ENCODE measurements at places on chromosomes 2 and 18.

DNA sequence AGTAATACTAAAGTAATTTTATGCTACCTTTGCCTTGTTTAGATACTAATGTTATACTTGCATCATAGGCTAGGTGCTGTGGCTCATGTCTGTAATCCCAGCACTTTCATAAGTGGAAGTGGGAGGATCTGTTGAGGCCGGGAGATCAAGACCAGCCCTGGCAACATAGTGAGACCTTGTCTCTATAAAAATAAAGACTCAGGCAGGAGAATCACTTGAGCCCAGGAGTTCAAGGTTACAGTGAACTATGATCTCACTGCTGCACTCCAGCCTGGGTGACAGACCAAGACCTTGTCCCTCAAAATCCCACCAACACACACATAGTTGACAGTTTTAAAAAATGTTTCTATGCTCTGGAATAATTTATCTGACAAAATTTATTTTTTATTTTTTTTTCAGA is 6.9 kb upstream of the DNAJC27 start:
- DNase-seq = no peak

DNA sequence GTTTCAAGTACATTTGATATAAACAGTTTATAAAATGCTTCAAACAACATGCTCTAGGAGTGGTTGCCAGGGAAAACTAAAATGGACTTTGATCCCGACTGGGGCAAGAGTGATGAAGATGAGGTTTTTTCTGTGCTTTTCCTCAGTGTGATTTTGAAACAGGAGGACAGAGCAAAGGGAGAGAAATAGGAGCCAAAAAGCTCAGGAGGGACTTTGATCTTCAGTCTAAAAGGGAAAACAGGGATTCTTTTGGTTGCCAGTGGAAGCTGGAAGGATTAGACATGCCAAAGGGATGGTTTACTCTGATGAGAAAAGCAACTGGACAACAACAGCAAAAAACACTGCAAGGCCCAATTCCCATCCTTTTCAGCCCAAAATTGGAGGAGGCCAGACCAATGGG is 95.5 kb downstream of the LTBP1 start:
- DNase-seq = no peak

GRCh38 chr2:234291765-234292204 is 205.1 kb downstream of the ARL4C start:
- no peak for DNase-seq

DNA sequence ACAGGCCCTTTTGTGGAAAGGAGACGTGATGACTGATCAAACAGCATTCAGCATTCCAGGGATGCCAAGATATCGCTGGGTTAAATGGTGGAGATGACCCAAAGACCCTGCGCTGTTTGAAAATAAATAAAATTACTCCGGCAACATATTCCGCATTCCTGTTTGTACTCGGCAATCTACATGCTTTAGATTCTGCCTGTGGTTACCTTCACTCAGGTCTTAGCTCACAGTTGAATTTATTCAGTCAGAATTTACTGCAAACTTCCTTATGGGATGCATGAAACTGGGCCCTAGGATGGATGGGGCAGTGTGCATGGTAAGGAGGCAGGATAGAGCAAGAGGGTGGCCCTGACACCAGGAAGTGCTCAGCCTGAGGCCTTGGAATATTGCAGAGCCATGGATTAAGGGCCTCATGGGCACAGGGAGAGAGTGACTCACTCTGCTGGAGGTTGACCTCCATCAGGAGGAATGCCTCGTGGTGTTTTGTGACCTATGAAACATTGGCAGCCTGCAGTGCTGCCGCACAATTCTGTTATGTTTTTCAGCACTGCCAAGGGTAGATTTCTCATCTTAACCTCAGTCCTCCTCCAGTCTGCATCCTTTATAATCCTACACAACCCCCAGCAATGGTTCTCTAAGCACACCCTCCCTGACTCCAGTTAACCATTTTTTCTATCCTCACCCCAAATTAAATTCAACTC is 321.4 kb downstream of the IRS1 start:
- DNase-seq = peak; percentile 77

- DNase-seq = no peak
Observed at GRCh38 chr2:60453301-60453700, 100.2 kb downstream of the BCL11A start.

DNA sequence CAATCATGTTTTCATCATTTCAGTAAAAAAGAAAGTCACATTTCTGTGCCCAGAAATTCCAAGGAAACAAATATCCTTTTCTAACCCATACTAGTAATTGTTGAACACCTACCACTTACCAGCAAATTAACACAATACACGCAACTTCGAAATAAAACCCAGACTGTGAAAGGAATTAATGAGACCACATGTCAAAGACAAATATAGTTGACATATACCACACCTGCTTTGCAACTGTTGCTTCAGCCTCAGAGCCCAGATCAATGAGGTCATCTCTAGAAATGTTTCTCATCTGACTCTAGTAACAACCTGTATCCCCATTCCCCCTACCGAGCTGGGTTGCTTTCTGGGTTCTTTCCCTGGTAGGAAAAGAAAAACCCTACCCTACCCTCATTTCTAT is 52.6 kb downstream of the TRIP12 start:
- no peak for DNase-seq

GRCh38 chr2:239387811-239388210 is 13.0 kb downstream of the HDAC4 start:
- DNase-seq = no peak

GRCh38 chr2:37283207-37283606 is 41.4 kb downstream of the PRKD3 start:
- DNase-seq = peak; percentile 54

DNA sequence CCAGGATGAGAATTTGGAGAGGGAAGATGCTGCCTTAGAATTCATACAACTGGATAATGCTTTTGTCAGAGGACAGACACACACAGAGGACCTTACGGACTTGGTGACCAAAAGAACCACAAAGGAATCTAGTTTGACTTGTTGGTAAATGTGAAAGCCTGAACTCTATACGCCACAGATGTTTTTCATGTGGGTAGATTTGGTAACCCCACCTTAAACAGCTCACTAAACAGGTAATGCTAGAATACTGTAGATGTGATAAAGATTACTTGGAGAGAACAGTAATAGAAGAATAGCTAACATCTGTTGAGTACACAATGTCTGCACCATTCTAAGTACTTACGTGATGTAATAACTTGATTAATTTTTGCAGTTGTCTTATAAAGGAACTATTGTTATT is 24.1 kb downstream of the ANXA4 start:
- no peak for DNase-seq

DNA sequence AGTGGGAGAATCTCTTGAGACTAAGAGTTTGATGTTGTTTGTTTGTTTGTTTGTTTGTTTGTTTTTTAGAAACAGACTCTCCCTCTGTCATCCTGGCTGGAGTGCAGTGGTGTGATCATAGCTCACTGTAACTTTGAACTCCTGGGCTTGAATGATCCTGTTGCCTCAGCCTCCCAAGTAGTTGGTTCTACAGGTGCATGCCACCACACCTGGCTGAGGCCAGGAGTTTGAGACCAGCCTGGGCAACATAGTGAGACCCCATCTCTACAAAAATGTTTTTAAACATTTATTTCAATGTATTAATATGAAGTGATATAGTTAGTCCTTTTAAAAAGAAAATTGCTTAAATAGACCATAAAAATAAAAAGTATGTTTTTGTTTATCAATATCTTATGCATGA is 35.6 kb downstream of the MAP3K19 start:
- no peak for DNase-seq

- DNase-seq = no peak
Observed at GRCh38 chr18:24757134-24757533, 296.7 kb downstream of the HRH4 start.

DNA sequence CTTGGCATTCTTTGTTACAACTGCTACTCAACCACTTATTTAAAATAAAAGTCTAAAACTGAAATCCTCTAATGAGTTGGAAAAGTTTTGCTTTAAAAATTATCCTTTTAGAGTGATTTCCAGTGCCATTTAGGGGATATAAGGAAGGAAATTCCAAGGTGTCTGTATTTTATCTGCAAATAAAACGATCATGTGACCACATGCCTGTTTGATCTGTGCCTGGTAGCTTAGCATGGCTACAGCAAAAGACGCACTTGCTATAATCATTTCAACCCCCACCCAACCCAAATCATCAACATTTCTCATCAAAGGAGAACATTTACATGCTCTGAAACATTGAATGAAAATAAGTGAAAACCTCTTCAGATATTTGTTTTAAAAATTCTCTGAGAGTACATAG is 615.1 kb downstream of the IRS1 start:
- DNase-seq = no peak

GRCh38 chr2:159551806-159552205 is 64.5 kb downstream of the BAZ2B start:
- DNase-seq = no peak

DNA sequence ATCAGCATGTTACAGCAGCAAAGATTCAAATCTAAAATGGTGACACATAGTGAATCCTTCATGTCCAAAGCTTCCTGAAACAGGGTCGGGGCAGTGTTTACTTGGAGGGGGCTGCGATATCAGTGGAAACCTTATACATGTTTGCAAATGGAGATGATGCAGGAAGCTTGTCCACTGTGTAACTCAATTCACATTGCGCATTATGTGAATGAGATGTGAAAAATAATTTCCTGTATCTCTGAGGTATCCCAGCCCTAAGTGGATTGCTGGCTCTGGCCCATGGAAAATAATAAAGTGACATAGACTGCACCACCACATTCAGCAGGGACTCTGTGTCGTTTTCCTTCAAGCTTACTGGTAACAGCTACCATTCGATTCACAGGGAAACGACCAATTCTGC is 505.5 kb downstream of the GALR1 start:
- DNase-seq = no peak

GRCh38 chr2:201257381-201257955 is 2.9 kb upstream of the CASP8 start:
- no peak for DNase-seq

- DNase-seq = no peak
Observed at GRCh38 chr2:197894751-197895274, 90.4 kb downstream of the PLCL1 start.

GRCh38 chr2:63057249-63058143 is 6.9 kb downstream of the OTX1 start:
- no peak for DNase-seq

- DNase-seq = no peak
Observed at GRCh38 chr2:118340103-118340502, 251.8 kb downstream of the INSIG2 start.

DNA sequence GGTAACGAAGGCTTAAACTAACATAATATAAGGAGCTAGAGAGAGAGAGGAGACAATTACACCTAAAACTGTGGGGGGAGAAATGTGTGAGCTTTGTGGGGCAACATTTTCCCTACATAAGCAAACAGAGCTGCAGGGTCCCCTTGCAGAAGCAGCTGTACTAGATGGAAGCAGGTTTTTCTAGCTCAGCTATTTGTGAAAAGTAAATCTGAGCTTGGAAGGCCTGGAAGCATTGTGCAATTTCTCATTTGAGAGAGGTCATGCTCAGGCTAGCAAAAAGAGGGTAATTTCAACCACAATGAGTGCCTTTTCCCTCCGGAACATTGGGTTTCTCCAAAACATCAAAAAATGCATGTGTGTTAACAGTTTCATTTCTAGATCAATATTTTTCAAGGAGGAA is 130.0 kb downstream of the ARL4C start:
- DNase-seq = no peak

GRCh38 chr2:9883897-9884296 is 40.6 kb downstream of the TAF1B start:
- no peak for DNase-seq

DNA sequence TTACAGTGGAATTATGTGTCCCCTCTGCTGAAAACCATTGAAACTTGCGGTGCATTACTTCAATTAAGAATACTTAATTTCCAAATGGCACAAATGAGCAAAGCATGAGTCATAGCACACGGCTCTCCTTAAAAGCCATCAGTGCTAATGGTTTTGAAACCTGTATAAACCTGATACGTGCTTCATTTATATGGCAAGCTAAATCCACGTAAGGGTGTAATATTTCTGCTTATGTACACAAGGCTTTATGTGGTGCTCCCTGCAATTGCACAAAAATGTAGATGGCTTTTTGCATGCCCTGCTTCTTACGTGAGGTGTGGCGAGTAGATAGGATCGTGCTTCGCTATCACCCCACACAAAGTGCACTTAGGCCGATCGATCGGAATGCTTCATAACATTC is 840.9 kb downstream of the GALR1 start:
- no peak for DNase-seq

DNA sequence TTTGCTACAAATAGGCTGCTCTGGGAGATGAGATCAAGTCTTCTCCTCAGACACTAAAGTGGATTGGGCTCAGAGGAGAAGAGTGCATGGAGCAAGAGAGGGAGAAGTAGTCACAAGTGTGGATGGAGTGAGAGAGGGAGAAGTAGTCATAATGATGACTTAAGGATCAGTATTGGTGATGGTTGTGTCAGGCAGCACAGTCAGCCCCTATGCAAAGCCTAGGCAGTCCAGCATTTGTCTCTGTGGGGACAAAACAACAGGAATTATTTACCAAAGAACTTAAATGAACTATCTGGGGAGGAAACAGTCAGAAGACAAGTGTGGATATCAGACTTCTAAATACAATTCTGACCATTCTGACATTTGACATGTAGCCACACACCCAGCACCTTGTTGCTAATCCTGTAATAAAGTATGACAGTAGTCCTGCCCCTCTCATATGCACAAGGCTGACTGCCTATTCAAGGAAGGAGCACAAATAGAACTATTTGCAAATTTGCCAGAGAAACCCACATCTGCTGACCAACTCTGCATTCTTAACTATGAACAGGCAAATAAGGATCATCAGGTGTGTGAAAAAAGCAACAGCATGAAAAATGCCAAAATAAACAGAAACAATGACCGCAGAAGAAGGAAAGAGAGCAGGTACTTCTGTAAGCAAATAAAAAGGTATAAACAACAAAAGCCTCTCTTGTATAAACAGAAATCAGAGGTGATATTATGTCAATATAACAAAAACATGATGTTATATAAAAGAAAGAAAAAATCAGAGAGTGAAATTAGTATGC is 1597.9 kb upstream of the ACVR2A start:
- DNase-seq = no peak

GRCh38 chr2:201196803-201197202 is 13.9 kb downstream of the CASP10 start:
- DNase-seq = no peak
